ENCODE measurements at places on chromosomes 2 and 18. TPM values are rescaled to one million over a fixed set of nuclear protein-coding genes. Genes with fewer than 3 reads are reported as not detected.

Gene NGEF
- 5.4 TPM for total RNA-seq

Gene NCKAP5
- 0.55 TPM for total RNA-seq

Gene IL1A
- 0.42 TPM for total RNA-seq

Gene GCKR
- total RNA-seq: 1.1 TPM

Gene MYO5B
- total RNA-seq: 8.7 TPM

Gene LYG2
- not detected for total RNA-seq

Gene CPO
- 0.46 TPM for total RNA-seq

Gene ABHD1
- total RNA-seq: 0.62 TPM

Gene HAAO
- 8.4 TPM for total RNA-seq

- no peak for DNase-seq
Observed at GRCh38 chr2:75157435-75157834, 41.9 kb downstream of the TACR1 start.

DNA sequence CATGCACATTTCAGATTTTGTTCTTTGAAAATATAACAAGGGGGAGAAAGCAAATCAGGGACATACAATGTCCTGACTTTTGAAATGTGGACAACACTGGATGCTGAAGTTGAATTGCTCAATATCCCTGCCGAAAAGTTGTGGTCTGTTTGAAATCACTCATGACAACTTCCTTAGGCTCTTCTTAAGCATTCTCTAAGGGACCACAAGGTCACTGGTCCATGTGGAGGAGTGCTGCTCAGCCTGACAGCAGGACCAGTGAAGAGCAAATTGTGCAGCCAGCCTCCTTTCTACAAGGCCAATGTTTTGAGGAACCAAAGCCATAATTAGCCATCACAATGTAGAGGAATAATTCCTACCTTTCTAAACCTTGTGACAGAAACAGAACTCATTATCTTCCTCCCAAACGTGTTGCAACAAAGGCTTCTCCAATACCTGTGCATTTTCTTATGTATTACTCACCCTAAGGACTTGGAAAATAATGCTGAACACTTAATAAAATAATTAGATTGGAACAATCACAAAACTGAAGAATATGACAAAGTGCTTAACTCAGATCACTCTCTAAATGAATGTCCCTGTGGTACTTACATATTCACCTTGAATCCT, 1477.6 kb upstream of the NXPH2 start:
- DNase-seq: no peak

- DNase-seq: no peak
Observed at GRCh38 chr2:181037922-181038321, 57.5 kb downstream of the UBE2E3 start.

- no peak for DNase-seq
Observed at GRCh38 chr18:24719791-24720190, 259.4 kb downstream of the HRH4 start.

DNA sequence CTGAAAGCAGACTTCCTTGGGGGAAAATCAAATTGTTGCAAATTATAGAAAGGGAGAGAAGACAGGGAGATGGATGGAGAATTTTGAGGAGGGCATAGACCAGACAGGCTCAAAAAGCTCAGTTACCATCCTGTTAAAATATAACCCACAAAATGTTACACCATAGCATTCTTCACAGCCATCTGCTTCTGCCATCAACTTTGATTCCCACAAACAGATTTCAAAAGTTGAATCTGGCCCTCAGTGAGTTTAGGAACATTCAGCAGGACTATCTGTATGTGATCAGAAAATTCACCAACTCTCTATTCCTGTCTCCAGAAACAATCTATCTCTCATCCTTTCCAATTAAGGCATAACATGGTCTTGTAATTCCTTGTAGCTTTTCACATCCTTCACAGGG, 159.8 kb upstream of the CCDC68 start:
- no peak for DNase-seq

DNA sequence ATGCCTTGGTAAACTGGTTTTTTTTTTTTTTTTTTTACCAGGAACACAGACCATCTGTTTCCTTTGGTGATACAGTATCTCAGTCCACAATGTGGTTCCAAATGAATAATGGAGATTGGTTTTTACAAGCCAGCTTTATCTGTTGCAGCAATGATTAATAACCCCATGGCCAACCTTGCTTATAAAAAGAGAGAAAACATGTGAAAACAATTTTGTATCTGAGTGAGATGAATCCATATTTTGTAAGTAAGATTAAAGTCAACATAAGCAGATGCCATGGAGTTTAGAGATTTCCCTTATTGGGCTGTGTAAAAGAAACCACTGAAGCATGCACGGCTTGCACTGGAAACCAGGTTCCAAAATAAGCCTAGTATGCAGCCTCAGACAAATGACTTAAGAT, 108.6 kb upstream of the CNTNAP5 start:
- DNase-seq: no peak

DNA sequence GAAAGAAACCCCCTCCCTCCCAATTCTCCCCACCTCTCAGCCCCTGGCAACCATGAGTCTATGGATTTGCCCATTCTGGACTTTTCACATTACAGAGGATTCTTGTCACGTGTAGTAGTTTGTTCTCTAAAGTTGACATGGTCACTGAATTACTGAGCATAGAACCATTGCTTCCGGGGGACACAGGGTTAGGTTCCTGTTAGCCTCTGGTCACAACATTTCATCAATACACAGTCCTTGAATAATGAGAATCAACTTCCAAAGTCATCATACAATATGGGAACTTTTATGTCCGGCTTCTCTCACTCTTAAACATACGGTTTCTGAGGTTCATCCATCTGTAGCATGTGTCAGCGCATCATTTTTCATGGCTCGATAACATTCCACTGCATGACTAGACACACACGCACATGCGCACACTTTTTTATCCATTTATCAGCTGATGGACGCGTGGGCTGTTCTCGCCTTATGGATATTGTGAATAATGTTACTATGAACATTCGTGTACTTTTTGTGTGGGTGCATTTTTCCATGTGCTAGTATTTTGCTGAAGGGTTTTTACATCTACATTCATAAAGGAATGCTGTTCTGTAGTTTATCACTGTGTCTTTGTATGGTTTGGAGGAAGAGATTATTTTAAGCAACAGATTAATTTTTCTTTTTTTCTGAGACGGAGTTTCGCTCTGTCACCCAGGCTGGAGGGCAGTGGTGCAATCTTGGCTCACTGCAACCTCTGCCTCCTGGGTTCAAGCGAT, 48.1 kb downstream of the PARD6G start:
- no peak for DNase-seq

- DNase-seq: no peak
Observed at GRCh38 chr2:145596416-145596815, 1076.5 kb upstream of the ZEB2 start.

DNA sequence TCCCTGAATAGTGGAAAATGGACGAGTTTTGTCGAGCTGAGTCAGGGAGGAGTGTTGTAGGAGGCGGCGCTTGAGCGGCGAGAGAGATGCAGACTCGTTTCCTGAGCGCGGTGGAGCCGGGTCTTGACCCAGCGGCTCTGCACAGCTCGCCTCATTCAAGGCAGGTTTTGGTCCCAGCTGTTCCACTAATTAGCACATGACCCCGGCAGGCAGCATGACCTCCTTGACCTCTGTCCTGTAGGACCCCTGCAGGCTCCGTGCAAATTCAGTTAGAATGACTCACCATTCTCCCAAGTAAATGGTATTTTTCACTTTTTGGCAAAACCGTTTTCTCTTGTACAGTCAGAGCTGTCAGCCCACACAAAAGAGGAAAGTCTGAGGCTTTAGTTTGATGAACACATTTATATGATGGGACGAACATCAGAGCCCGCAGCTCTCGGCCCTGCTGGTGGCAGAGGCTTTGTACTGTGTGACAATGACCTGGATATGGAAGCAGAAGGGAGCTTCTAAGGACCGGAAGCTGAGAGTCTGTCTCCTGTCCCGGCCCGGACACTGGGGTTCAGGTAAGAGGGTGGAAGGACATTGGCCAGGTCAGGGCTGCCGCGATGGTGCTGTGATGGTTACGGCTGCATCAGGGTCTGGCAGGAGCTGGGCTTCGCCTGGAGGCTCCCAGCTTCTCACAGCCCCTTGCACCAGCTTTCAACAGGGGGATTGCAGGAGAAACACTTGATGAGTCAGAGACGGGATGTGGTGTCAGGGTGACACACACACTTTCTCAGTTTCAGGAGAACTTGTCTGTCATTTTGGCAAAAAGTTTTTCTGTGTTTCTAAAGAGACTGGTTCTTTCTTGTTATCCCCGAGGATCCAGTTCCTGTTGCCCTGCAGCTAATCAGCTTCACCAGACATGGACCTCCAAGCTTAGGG, 29.9 kb upstream of the ALKAL2 start:
- DNase-seq: no peak

GRCh38 chr2:234111523-234111922, 61.0 kb downstream of the SPP2 start:
- no peak for DNase-seq

DNA sequence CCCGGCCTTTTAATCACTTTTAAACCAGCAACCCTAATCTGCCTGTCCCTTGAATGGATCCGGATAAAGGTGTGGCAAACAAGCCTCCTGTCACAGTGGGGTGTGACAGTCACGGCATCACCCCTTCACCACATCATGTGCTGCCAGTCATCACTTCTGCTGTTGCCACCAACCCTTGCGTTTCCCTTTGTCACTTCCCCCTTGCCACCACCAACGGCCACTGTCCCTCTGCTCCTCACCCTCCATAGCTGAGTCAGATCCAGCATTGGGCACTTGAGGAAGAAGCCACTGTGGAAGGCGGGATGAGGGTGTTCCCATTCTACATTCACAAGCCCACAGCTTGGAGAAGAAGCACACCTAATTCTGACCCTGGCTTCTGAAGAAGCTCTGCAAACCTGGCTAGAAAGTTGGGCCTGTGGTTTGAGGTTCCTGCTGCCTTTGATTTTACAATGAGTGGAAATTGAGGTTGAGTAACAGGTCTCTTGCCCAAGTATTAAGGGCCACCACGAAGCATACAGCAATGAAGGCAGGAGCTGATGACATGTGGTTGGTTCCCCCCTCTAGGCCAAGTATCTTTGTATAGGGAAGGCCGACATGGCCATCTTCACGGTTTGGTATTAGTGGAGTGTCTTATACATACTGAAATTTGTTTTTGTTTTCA, 22.9 kb upstream of the DARS1 start:
- no peak for DNase-seq

- no peak for DNase-seq
Observed at GRCh38 chr18:57336343-57336742, 16.0 kb upstream of the ST8SIA3 start.

DNA sequence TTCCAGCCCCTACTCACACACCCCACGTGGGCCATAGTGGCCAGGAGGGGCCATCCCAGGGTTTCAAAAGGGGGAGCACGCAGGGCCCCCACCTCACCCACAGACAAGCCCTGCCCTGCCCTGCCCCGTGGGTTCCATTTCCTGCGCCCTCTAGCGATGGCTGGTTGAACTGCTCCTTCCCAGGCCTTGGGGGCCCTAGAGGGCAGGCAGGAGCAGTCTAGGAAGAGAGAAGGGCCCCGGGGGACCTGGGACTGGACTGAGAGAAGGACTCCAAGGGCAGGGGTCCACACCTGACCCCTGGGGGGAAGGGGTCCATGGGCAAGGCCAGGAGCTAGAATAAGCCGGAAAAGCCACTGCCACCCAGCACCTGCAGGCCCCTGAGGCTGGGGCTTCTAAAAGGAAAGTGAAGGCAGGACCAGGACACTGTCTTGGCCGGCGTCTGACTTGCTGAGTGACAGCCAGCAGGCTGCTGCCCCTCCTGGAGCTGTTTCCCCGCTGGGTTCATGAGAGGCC, 10.1 kb downstream of the CYP26B1 start:
- DNase-seq: peak; percentile 91
